NCI-H2227 treated with DMSO at 0.1 percent for 48 hours (cell line): ENCODE measurements at places on chromosomes 2 and 18.

- DNase-seq, result no peak
Measured at GRCh38 chr2:176514276-176514675, 245.0 kb downstream of the MTX2 start.

DNA sequence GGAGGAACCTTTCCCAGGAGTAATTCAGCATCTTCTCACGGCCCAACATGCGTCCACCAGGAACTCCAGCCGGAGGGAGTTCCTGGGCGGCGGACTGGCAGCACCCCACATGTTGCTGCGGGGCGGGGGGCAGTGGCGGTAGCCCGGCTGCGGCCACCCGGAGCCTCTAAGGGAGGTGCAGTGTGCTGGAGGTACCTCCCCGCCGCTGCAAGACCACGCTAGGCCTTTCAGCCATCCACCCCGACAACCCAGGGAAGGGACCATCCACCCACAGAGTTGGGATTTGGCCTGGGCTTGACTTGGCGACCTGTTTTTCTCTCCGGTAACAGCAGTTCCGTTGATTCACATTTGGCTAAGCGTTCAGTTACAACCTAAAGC, 625 bp downstream of the LYPD6 start:
- no peak for DNase-seq

DNA sequence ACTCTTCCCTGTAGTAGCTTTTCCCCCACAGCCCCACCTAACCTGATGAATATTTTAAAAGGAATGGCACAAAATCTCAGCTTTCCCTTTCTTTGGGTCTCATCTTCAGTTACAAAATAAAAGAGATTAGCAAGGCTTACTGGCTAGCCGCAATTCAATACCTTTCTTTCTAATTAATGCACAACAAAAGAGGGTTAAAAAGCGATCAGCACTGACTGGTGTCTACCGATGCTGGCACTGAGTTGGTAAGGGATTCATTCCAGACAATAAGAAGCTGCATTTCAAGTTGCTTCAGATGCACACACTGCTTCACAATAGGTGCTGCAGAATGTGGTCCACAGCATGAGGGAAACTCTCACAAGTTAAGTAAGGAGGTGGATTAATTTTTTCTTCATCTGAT, 41.9 kb downstream of the HDHD2 start:
- no peak for DNase-seq

- DNase-seq, result no peak
Measured at GRCh38 chr18:23684515-23685197, 4.6 kb upstream of the LAMA3 start.

DNA sequence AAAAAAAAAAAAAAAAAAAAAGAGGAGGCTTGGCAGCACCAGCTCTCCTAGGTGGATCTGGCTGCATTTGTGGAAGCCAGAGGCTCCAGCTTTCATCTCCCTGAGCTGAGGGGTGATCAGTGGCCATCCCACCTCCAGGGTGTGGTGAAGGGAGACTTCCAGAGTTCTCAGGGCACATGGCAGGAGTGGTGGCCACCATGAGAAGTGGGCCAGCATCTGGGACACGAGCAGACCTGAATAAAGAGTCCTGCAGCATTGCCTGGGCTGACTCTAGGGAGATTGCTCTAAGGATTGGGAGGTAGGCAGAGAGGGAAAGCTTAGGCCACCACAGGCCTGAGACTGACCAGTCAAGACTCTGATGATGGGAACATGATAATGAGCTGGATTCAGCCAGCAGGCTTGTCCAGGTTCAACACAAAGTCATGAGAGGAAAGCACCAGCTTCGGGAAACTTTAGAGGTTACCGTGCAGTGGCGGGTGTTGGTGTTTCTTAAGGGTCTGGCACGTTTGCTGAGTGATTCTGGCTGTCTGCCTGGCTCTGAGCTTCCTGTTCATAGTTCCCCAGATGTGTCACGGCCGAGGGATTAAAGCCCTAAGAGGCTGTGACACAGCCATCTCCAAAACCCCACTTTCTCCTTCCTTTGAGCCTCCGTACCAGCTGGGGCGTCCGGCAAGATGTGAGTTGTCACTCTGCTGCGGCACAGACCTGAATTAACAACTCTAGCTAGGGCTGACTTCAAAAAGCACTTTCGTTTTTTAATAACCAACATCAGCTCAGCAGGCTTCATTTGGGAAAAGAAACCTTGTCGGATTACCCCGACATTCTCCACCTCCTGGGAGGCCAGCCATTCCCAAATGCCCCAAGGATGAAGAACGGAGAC, 38.3 kb upstream of the IL1R1 start:
- DNase-seq, result no peak

GRCh38 chr18:58315041-58315440, 271.0 kb downstream of the NEDD4L start:
- DNase-seq, result no peak

DNA sequence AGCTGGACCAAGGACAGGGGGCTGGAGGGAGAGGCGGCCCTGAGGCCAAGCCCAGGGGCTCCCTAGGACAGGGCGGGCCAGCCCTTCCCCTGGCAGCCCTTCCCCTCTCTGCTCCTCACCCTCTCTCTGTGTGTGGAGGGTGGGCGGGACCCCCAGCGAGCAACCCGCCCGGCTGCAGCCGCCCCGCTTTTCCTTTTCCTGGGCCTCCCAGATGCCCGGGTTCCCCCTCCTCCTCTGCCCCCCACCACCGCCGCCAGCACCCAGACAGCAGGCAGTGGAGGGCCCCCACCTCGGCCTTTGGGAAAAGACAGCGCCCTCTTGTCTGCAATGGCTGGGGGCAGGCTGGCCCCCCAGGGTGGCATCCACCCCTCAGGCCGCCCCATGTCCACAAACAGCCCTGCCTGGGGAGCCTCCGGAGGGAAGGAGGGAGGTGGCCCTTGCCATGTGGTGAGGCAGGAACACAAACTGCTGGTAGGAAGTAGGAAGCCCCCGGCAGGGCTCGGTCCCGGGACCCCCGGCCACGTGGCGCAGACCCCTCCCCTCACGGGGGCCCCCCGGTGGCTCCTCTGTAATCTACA, 135.1 kb upstream of the CTDP1 start:
- DNase-seq, result no peak

GRCh38 chr2:215751911-215752272, 261.5 kb downstream of the MREG start:
- DNase-seq, result no peak

DNA sequence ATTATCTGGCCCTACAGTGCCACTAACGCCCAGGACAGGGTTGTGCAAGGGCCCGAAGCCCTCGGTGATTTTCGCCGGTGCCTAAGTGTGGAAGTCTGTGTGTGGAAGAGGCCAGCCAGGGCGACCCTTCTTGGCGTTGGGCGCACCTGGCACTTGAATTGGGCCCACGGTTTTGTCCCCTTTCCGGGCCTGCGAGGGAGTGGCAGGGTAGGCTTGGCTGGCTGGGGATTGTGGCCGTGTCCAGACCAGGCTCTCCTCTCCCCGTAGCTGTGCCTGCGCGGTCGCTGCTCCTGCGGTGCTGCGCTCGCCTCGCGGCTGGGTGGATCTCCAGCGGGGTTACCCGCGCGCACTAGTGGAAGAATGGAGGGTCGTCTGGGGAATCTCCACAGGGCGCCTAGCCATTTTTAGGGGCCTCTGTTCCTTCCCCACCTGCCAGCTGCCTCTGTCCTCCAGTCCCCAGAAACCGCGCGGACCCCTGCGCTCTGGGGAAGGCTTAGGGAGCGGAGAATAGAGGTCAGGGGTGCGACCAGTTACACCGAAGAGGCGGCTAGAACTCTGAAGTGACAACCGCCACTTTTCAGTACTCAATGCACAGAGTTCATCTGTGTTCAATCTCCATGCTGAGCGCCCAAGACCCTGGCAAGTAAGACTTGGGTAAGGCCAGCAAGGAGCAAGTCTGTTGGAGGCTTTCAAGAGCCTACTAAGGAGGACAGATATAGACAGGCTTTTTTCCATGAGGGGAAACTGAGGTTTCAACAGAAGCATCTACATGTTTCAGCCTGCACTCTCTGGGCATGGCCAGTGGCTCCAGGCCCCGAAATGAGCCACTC, 16.0 kb downstream of the EVX2 start:
- no peak for DNase-seq

GRCh38 chr2:127626175-127626574, 19.8 kb upstream of the GPR17 start:
- no peak for DNase-seq

GRCh38 chr2:41460661-41461060, 587.2 kb upstream of the PKDCC start:
- no peak for DNase-seq

DNA sequence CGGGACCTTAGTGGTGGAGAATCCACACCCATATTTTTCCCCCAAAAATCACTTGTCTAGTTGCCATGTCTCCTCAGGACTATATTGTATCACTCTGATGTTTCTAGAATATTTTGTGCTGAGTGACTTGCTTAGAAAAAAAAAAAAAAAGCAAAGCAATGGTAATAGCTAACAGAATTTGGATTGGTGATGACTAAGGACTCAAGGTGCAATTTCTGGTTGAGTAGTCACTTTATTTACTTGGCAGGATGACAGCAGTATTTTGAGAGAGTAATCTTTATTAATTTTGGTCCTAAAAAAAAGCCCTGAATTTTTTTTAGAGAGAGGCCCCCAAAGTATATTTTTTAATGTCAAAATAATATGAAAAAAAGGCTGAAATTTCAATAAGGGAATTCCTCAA, 32.8 kb upstream of the MYO3B start:
- no peak for DNase-seq

DNA sequence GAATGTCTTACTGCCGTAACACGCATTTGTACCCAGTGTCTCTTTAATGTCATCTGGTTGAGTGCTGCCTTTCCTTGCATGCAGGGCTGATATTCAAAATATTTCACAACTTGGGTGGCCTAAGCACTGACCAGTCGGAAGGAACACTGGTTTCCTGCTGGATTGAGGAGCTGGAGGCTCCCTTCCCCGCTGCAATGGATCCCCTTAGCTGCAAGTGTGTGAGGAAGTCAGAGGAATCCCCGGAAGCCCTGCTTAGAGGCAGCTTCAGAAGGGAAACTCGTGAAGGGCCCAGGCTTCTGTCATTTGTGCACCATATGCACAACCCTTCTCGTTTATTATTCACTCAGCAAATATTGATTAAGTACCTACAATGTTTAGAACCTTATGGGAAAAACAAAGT, 33.2 kb upstream of the SP3 start:
- DNase-seq, result no peak

DNA sequence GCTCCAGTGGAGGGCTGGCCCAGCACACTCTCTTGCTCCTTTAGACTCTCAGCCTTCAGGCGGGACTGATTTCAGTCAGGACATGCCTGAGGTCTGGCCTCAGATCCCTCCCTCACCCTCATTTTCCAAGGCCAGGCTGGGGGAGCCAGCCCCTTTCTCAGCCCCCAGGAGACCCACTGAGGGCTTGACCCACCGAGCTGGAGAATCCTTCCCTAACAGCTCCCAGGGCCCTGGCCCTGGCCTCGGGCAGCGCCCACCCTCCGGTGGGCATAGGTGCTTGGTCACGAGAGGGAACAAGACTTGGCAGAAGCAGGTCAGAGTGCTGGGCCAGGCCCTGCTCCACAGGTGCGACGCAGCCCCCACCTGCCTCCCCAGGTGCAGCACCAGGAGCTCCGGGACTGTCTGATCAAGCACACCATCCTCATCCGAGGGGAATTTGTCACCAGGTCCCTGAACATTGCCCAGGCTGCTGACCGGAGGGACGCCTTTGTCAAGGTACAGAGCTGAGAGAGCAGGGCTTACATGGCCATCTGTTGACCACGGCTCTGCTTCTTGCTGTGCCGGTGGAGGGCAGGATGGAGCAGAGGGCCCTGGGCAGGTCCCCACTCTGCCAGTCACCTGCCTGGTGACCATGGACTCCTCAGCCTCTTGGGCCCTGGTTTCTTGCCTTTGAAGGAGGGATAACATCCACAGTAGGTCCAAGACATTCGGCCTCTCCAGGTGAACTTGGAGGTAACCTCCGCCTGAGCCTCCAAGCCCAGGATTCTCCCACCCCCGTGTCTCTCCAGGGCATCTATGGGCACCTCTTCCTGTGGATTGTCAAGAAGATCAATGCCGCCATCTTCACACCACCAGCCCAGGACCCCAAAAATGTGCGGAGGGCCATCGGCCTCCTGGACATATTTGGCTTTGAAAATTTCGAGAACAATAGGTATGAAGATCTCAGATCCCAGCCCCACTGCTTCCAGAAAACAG, 46.3 kb downstream of the MYO7B start:
- no peak for DNase-seq

GRCh38 chr2:974502-974901, 23.9 kb downstream of the SNTG2 start:
- DNase-seq, result no peak

- no peak for DNase-seq
Measured at GRCh38 chr18:69588301-69588700, 187.6 kb downstream of the DOK6 start.

DNA sequence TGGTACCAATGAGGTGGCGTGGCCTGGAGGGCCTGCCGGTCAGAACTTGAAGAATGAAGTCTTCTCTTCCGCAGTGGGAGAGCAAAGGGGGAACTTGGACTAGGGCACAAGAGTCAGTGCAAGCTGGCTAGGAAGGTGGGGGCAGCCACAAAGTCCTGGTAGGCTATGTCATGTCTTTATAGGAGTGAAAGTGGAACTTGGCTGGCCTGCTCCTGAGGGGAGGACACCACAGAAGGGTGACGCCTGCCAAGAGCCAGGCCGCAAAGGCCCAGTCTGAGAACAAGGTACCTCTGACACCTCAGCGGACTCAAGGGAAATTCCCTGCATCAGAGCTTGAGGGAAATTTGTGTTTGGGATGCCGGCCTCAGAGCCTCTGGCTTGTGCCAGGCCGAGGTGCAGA, 32.2 kb upstream of the MAP3K20 start:
- no peak for DNase-seq

GRCh38 chr2:27721884-27722485, 49.5 kb upstream of the MRPL33 start:
- no peak for DNase-seq

DNA sequence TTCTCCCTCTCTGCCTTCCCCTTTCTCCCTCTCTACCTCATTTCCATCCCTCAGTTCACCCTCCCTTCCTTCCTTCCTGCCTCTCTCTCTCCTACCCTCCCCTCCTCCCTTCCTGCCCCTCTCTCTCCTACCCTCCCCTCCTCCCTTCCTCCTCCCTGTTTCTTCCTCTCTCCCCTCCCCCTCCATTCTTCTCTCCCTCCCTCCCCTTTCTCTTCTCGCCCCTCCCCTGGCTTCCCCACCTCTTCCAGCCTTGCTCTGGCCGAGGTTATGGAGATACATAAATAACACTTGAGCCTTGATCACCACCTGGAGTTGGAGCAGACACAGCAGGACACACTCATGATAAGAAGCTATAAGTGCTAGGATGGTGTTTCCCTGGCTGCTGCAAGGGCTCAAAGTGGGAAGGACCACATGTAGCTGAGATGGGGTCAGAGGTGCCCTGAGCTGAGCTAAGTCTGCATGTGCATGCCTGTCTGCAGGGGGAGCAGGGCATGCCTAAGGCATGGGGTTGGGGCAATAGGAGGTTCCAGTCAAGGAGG, 326.1 kb upstream of the HS6ST1 start:
- no peak for DNase-seq

DNA sequence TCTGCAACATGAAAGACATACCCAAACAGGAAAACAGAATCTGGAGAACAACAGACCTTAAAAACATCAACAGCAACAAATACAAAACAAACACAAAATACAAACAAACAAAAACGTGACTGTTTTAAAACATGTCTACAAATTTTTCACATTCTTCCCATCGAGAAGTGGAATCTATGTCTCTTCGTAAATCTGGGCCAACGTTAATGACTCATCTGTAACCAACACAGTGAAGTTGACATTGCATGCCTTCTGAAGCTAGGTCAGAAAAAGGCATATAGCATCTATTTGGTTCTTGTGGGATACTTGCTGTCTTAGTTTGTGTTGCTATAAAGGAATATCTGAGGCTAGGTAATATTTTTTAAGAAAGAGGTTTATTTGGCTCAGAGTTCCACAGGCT, 269.0 kb upstream of the FBXO11 start:
- DNase-seq, result no peak
